Upper lobe of left lung (tissue), 6 donors: ENCODE measurements at places on chromosomes 13 and 19. TPM values are rescaled to one million over a fixed set of nuclear protein-coding genes. Genes with fewer than 3 reads are reported as not detected.

DNA sequence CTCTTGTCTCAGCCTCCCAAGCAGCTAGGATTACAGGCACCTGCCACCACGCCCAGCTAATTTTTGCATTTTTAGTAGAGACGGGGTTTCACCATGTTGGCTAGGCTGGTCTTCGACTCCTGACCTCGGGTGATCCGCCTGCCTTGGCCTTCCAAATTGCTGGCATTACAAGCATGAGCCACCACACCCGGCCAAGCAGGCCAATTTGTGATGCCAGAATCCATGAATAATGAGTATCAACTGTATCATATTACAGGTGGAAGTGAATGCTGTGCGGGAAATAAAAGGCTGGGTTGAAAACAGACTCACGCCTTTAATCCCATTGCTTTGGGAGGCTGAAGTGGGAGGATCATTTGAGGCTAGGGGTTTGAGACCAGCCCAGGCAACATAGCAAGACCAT, 3.6 kb upstream of the NFILZ start:
- no peaks in the 10 kb centered on the region for H3K4me1 ChIP-seq
- H3K27ac ChIP-seq = no peak overlapping the region
- no peak overlapping the region for H3K4me3 ChIP-seq
- H3K27me3 ChIP-seq = no peaks in the 10 kb centered on the region
- no peaks in the 10 kb centered on the region for H3K36me3 ChIP-seq

GRCh38 chr19:19634516-19635312, 6.7 kb upstream of the LPAR2 start:
- peak; percentile 73 for DNase-seq
- H3K36me3 ChIP-seq = peaks cover 66% of the 10 kb centered on the region
- no peaks in the 10 kb centered on the region for H3K27me3 ChIP-seq
- no peak overlapping the region for H3K27ac ChIP-seq

- no peaks in the 10 kb centered on the region for H3K36me3 ChIP-seq
- no peaks in the 10 kb centered on the region for H3K4me1 ChIP-seq
- H3K4me3 ChIP-seq = no peak overlapping the region
- no peak for DNase-seq
- no peak overlapping the region for H3K27ac ChIP-seq
- no peaks in the 10 kb centered on the region for H3K27me3 ChIP-seq
These were observed 143.3 kb upstream of the MYO16 start for GRCh38 chr13:108486096-108486495.

- H3K4me3 ChIP-seq = no peak overlapping the region
- DNase-seq = no peak
- H3K36me3 ChIP-seq = no peaks in the 10 kb centered on the region
- H3K4me1 ChIP-seq = no peaks in the 10 kb centered on the region
These were observed 65.0 kb upstream of the GTF2F2 start for GRCh38 chr13:45055198-45055901.

- H3K27ac ChIP-seq = peak overlapping the region; percentile 82
- DNase-seq = no peak
- no peaks in the 10 kb centered on the region for H3K27me3 ChIP-seq
- H3K36me3 ChIP-seq = peaks cover 8% of the 10 kb centered on the region
- H3K4me3 ChIP-seq = no peak overlapping the region
- H3K4me1 ChIP-seq = peaks cover 72% of the 10 kb centered on the region
These were observed 47.7 kb downstream of the KLF2 start for GRCh38 chr19:16372065-16372915.

DNA sequence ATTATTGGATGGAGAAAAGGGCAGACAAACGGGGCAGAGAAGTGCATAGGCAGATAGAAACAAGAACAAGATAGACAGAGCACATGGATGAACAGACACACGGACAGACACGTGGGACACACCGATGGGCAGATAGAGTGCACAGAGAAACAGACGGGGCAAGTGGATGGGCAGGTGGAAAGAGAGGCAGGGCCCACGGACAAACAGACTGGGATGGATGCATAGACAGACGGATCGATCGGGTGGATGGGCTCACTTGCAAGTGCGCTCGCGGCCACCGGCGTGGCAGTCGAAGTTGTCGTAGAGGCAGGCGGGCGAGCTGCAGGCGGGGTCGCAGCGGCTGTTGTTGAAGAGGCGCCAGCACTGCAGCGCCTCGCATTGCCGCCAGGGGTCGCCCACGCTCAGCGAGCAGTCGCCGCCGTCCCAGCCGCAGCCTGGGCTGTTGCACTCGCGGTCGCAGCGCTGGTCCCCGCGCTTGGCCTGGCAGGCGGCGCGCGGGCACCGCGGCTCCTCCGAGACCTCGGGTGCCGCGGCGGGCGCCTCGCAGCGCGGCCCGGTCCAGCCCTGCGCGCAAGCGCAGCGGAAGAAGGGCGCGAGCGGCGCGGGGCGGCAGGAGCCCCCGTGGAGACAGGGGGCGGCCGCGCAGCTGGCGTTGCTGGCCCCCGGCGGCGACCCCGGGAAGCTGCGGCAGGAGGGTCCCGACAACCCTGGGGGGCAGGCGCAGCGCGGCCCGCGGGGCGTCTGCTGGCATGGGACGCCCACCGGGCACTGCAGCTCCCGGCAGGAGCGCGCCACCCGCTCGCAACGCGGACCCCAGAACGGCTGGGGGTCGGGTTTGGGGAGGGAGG, 23.3 kb downstream of the NOTCH3 start:
- H3K27me3 ChIP-seq = no peaks in the 10 kb centered on the region
- H3K4me1 ChIP-seq = peaks cover 3% of the 10 kb centered on the region
- peak; percentile 85 for DNase-seq
- H3K27ac ChIP-seq = no peak overlapping the region
- H3K36me3 ChIP-seq = no peaks in the 10 kb centered on the region
- H3K4me3 ChIP-seq = peak overlapping the region; percentile 34

- H3K4me3 ChIP-seq = no peak overlapping the region
These were observed 1.5 kb downstream of the PPFIA3 start for GRCh38 chr19:49120868-49121267.

GRCh38 chr13:23510544-23510916, 59.7 kb upstream of the TNFRSF19 start:
- H3K36me3 ChIP-seq = no peaks in the 10 kb centered on the region
- H3K4me1 ChIP-seq = no peaks in the 10 kb centered on the region
- no peak for DNase-seq
- H3K27ac ChIP-seq = no peak overlapping the region
- H3K4me3 ChIP-seq = no peak overlapping the region
- no peaks in the 10 kb centered on the region for H3K27me3 ChIP-seq

Gene ACER1
- total RNA-seq = not detected
